CD4-positive, alpha-beta T cell treated with Interleukin-17A for 4 hours (primary cell): ENCODE measurements at places on chromosomes 11 and 22.
A peak's percentile ranks its signal among the peaks of the same experiment; 100 is the strongest.

- DNase-seq = no peak
These were observed 33.3 kb upstream of the OLFML1 start for GRCh38 chr11:7451952-7452494.

DNA sequence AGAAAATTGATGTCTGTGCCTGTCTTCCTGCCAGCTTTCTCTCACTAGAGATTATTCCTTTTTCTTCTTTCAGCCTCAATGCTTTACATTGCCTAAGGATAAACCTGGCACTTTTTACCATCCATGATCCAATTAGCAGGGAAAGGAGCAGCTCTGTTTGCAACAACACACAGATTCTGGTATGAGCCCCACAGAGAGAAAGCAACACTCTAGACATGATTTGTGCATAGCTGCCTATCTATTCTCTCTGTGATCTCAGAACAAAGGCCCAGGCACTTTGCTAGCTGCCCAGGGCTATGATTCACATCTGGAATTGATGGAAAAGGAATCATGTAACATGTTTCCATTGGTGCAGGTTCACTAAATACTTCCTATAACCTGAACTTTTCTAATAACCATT lies 685.0 kb downstream of the ETS1 start:
- DNase-seq = no peak

DNA sequence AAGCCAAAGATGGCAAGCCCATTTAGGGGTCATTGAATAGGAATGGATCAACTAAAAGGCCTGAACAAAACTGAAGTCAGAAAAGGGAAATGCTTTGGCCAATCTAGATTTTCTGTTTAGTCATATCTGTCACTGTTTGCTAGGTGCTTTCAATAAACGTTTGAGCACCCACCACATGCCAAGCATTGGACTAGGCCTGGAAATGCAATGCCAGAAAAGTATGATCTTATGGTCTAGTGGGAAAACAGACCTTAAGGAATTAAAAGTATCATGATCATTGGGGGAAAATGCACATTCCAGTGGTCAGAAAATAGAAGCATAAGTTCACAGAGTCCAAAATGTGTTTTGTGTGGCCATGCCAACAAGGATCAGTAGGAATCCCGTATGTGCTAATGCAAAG lies 76.8 kb upstream of the BIRC3 start:
- no peak for DNase-seq

DNA sequence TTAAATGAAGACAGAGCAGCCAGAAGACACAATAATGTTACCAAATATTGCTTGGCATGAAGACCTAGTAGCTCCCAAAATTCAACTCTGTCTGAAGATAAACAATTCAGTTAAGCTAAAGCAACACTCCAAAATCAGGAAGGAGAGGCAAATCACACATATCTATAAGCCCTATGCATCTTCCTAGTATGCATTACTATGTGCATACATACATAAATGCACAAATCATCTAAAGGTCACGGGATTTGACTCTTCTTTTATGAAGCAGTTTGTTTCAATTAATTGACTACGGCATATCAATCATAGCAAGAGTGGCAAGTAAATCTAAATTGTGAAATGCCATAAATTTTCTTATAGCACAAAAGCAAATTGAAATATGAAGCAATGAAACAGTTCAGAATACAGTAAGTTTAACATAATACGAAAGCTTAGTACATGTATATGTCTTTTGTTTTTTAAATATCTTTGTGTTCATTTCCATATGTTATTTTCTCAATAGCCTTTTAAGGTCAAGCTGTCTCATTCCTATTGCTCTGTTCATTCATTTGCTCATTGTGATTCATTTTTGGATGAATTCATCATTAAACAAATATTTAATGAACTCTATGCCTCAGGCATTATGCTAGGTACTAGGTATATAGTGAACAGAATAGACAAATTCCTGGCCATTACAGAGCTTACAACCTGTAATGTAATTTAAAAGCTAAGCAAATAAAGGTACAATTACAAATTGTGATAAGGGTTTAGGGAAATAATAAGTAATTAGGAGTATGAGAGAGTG lies 540.5 kb downstream of the DLG2 start:
- no peak for DNase-seq

DNA sequence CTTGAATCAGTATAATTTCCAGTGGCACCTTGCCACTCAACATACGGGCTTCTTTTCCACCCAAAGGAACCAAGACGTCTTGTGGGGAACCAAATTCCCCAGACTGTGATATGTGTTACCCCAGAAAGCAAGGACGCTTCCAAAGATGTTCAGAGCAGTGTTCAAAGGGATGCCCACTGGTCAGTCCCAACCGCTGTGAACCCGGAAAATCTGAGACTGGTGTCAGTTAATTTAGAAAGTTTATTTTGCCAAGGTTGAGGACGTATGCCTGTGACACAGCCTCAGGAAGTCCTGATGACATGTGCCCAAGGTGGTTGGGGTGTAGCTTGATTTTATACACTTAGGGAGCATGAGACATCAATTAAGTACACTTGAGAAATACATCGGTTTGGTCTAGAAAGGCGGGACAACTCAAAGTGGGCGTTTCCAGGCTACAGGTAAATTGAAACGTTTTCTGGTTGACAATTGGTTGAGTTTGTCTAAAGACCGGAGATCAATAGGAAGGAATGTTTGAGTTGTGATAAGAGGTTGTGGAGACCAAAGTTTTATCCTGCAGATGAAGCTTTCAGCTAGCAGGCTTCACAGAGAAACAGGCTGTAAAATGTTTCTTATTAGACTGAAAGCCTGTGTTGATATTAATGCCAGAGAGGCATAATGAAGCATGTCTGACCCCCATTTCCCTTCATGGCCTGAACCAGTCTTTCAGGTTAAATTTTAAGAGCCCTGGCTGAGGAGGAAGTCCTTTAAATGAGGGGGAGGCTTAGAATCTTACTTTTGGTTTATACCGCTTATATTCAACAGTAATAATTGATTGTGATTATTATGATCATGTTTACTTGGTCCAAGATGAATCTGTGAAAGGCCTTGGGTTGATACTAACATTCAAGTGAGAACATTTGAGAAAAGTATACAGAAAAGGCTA lies 6.8 kb downstream of the APOL3 start:
- DNase-seq = peak; percentile 32

DNA sequence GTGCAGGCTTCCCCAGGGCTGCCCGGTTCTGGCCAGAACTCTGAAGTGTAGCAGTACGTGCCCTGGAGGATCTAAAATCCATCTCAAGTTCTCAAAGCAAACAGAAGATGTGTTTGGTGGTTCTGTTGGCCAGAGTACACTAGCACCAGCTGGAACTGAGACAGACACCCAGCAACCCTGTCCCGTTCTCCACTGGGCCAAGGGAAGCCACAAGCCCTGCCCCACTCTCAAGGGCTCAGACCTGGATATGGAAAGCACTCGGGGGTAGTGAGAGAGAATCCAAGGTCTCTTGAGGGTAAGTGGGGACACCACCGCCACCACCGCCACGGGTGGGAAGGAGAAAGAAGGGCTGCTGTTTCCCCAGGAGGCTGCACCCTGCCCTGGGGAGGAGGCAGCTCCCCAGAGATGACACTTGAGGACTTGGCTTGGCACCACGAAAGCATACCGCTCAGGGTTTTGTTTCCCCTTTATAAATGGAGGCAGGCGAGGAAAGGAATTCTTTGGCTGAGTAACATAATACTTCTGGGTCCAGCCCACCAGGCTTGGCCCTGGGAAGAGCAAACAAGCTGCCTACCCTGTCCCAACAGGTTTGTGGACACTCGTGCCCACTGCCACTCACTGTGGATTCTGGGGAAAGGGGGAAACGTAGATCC lies 56.1 kb upstream of the POU2AF1 start:
- DNase-seq = no peak

- DNase-seq = no peak
These were observed 49.7 kb upstream of the CECR2 start for GRCh38 chr22:17319546-17319945.

- DNase-seq = no peak
These were observed 10.0 kb downstream of the SLCO2B1 start for GRCh38 chr11:75160880-75161279.

DNA sequence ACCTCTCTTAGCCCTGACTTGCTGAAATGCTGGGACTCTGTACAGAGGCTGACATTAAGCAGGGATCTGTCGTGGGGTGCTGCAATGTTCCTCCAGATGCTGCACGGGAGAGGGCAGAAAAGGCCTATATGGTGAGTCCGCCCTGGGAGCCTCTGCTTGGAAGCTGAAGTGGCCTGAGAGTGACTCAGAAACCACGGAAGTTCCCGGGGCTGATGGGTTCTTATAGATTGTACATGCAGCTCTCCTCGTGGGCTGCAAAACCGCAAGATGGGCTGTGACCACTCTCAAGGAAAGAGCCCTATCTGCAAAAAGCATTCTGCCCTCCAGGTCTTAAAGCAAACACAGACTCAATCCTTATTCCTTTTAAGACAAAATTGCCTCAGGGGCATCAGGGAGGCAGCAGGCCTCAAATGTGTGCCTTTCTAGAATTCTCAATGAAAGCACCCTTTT lies 5.8 kb upstream of the SLC43A3 start:
- DNase-seq = no peak
